ENCODE measurements at places on chromosomes 11 and 22.

- DNase-seq: no peak
Measured at GRCh38 chr22:47315862-47316419, 553.5 kb downstream of the TBC1D22A start.

DNA sequence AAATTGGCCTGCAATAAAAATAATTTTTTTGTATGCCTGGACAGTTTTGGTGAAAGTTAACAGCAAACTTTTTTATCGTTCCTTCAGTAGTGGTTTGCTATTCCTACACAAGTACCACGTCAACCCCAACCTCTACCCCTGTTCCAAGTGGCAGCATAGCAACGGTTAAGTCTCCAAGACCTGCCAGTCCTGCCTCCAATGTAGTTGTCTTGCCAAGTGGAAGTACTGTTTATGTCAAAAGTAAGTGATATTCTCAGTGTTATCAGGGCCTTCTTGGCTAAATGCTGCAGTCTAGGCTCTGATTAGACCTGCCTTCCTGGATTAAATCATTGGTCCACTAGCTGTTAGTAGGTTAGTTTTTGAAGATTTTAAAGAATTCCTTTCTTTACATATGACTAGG, 15.0 kb downstream of the EMSY start:
- DNase-seq: no peak

DNA sequence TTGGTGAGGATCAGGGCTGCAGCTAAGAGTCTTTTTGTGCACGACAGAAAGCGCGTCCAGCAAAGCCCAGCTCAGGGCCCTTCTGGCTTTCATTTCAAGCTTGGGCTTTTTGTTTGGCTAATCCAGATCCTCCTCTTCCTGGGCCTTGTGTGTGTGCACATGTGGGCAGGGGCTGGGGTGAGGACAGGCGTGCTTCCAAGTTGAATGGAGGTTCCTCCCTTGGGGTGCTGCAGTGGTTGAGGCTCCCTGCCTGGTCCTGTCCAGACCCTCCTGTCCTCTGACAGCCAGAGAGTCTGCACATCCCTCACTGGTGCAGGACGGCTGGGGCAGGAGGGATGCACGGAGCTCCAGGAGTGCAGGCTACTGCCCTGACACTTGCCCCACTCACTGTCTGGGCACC, 62.0 kb upstream of the NECTIN1 start:
- DNase-seq: no peak

- no peak for DNase-seq
Measured at GRCh38 chr11:126112547-126112946, 49.9 kb upstream of the CDON start.

GRCh38 chr22:22037740-22038139, 55.2 kb upstream of the TOP3B start:
- DNase-seq: no peak

DNA sequence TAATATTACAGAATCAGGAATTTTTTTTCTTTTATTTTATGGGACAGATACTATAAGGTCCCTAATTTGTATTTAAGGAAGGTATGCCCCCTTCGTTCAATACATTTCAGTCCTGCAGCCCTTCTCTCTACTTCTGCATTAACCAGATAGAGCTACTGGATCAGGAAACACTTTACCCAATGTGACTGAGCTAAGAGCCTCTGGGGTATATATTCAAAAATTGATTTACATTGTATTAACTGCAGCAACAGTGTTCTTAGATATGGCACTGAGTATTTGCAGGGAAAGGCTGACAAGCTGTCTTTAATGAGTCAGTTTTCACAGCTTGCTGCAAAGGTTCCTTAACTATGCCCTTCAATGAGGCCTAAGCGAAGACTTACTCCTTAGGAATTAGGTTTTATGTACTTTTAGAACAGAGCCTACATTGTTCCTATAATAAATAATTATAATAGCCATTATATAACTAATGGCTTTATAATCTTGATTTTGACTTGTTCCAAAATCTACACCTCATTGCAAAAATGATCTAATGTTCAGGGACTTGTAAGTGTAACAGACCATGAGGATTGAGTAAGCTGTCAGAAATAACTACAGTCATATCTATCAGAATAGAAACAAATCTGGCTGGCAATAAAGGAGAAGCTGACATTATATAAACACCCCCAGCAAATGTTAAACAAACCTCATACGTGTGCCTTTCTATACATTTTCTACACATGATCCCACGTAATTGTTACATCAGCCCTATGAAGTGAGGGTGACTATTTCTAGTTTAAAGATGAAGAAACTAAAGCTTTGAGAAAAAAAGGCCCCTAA, 55.0 kb downstream of the DDI1 start:
- DNase-seq: no peak

GRCh38 chr22:41911001-41911611, 3.8 kb downstream of the SHISA8 start:
- no peak for DNase-seq

DNA sequence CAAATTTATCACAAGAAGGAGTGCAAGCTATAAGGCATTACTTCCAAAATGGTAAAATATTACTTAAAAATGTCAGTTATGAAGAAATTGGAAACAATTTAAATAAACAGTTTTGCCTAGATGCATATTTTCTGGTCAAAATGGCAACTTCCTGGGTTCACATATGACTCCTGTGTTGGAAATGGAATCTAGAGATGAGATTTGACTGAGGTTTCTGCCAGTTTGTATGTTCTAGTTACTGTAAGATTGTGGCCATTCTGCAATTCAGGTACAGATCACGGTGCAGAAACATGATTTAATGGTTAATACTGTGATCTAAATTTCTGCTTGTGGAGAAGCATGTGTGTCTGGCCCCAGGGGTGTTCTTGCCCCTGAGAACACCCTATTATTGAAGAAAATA, 3.4 kb upstream of the OR4C6 start:
- no peak for DNase-seq

DNA sequence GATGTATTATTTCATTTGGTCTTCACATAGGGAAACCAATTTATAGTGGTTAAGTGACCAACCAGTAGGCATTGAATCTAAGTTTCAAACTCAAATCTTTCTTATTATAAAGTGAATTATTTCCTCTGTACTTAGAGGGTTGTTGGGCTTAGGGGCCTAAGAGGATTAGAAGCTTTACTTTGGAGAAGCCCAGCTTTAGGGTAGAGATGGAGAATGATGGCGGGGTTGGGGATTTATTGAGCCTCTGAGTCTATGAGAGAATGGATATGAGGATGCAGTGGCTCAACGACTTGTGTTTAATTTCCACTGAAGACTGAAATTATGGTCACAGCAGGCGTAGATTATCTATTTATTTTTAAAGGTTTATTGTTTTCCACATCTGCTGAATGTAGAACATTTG, 55.5 kb downstream of the CHRDL2 start:
- no peak for DNase-seq

DNA sequence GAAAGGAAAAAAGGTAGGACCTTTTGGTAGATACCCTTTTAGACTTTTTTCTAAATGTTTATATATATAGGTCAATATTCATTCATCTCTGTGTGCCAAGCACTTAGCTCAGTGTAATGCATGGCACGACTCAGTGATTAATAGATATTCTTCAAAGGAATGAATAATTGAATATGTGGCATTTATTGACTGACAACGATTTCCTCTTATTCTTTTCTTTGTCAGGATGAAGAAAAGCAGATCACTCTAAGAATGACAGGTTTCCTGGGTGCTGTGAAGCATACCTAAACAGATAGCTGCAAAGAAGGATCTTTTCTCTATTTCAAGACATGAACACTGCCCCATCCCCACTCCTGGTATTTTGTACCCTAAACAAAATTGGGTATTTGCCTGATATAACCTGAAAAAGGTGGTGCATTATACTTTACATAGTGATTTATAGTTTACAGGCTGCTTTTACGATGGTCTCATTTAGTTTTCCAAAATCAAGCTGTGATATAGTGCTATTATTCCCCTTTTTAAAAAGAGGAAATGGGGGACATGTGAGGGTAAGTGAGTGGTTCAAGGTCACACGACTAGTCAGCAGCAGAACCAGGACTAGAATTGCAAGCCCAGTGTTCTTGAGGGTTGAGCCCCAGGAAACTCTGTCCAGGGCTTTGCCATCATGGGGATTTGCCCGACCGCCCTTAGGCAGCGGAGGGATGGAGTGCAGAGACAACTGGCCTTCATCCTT, 32.9 kb upstream of the CLMP start:
- no peak for DNase-seq

DNA sequence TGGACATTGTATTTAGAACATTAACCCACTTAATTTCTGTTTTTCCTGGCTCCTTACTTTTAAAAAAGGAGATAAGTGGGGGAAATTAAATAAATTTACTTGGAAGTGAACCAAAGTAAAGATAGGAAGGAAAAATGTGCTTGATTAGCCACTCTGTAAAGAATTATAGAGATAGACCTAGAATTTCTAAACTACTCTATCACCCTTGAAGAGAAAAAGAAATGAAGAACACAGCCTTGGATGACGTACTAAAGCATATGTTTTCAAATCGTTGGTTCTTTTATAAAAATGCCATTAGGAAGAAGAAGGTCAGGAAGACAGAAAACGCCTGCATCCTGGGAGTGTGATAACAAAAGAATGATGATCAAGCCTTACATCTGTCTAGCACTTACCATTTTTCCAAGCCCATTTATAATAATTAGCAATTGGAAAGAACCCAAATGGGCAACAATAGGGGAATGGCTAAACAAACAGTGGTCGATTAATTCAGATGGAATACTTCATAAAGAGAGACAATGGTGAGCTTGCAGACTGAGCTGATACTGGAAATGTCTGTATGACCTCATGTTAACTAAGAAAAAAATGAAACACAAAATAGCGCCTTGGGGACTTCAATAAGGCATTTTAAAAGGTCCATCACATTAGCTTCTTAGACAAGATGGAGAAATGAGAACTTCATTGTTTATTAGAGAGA, 81.0 kb upstream of the LRRC55 start:
- DNase-seq: no peak

- DNase-seq: no peak
Measured at GRCh38 chr11:8733852-8734251, 51.3 kb downstream of the RPL27A start.

- DNase-seq: no peak
Measured at GRCh38 chr11:113504586-113504985, 29.4 kb upstream of the DRD2 start.

DNA sequence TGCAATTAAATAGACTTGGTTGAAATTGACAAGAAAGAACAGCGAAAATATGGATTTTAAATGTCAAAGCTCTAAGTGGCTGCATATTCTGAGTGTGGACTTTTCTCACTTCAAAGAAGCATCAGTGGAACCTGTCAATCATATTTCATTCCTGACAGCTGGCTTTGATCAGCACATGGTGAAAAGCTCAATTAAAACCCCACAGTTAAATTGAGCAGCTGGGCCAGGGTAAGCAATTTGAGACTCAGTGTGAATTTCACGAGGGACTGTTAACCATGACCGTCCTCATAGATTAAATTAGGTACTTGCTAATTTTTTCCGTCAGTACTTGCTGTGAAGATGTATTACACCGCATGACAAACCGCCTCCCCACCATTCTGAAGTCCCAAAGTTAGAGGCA, 11.0 kb upstream of the OR10D3 start:
- DNase-seq: no peak

DNA sequence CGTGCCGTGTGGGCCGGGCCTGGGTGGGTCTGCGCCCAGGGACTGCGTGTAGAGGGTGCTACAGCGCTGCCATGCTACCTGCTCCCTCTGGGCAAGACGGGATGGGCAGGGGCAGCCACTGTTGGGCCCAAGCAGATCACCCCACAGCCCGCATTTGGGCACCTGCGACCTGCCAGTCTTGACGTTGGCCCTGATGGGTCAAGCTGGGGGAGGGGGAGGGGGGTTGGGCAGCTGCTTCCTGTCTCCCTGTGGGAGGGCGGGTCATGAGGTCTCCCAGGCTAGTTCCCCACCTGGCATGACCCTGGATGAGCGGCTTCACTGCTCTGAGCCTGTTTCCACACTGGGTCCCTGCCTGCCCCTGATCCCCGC, 2.8 kb upstream of the RPS19BP1 start:
- no peak for DNase-seq
